Activated T-cell treated with anti-CD3 and anti-CD28 coated beads, Interleukin-2, amount 50 U/mL, for 72 hours (primary cell): ENCODE measurements at places on chromosomes 6 and 20.

- DNase-seq, result no peak
Measured at GRCh38 chr6:5412663-5413062, 151.3 kb downstream of the FARS2 start.

DNA sequence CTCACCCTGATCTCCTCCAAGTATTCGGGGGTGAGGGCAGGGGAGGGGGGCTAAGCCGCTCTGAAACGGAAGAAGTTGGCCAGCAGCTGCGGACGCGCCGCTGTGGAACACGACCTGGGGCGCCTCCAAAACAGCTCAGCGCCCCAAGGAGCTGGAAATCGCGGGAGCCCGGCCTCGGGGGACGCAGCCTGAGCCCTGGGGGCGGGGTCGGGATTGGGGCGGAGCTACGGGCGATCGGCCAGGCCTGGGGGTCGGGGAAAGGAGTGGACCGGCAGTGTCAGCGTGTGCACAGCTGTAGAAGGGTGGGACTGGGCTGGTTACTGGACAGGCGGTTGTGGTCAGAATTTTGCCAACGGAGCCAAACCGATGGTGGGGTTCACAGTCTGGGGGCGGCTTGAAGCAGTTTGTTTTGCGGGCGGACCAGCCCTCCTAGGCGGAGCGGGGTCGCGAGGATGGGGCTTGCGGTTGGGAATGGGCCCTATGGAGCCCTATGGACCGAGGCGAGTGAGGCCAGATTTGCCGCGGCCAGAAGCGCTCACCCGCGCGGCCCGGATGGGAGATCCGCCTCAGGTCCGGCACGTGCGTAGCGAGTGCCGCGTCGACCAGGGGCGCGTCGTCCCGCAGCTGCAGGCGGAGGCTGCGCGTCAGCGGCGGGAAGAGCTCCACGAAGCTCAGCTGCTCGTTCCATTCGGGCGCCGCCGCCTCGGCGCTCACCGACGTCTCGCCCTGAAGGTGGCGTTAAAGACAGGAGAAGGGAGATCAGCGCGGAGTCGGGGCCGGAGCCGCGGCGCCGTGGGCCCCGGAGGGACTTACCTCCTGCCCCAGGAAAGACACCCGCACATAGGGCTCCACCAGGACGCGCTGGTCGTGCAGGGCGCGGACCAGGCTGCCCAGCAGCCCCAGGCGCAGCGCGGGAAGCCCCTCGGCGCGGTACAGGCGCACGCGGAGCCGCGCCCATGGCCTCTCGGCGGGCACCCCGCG lies 14.3 kb upstream of the SPAG4 start:
- peak; percentile 85 for DNase-seq

- DNase-seq, result peak; percentile 49
Measured at GRCh38 chr6:136526196-136526930, 23.9 kb downstream of the MAP7 start.

- DNase-seq, result no peak
Measured at GRCh38 chr20:34540596-34541263, 17.8 kb upstream of the MAP1LC3A start.

- DNase-seq, result no peak
Measured at GRCh38 chr6:109239160-109239559, 143.1 kb downstream of the CD164 start.
